T follicular helper cell (primary cell): ENCODE measurements at places on chromosomes 12 and 14.

GRCh38 chr14:95679998-95680735, 6.1 kb upstream of the TCL1B start:
- DNase-seq: no peak

DNA sequence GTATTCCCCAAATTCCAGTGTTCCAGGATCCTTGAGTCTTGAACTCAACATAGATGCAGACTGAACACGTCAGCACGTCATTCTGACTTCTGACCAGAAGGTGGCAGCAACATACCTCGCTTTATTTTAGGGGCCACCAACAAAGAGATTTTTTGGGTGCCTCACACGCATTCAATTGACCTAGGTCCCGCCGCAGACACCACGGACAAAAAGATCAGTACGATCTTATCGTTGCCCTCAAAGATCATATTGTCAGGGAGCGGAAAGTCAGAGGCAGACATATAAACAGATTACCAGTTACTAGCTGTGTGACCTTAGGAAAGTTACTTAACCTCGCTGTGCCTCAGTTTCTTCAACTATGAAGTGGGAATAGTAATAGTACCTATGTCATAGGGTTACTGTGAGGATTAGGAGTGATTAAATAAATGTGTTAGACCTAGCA, 6.5 kb upstream of the PRPH start:
- DNase-seq: peak; percentile 56

- no peak for DNase-seq
These were observed 83.8 kb downstream of the CCER1 start for GRCh38 chr12:90870971-90871725.

GRCh38 chr12:92574051-92574783, 128.6 kb upstream of the PLEKHG7 start:
- no peak for DNase-seq

- no peak for DNase-seq
These were observed 78.4 kb downstream of the SSPN start for GRCh38 chr12:26273811-26274210.

DNA sequence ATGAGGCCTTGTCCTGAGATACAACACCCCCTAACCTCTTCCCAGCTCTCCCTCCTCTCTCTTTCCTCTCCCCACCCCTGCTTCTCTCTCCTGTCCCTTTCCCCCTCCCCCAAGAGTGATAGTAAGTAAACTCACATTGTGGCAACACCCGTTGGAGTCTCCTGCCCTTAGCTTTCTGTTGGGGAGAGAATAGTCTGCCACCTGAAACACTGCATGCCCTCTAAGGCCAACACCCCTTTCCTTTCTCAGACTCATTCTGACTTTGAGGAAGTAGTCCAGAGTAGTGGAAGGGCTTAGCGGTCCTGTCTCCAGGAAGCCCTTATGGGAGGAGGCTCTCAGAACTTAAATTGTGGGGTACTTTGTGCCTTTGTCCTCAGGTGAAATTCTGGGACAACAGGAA, 95.2 kb downstream of the PRKCH start:
- no peak for DNase-seq

DNA sequence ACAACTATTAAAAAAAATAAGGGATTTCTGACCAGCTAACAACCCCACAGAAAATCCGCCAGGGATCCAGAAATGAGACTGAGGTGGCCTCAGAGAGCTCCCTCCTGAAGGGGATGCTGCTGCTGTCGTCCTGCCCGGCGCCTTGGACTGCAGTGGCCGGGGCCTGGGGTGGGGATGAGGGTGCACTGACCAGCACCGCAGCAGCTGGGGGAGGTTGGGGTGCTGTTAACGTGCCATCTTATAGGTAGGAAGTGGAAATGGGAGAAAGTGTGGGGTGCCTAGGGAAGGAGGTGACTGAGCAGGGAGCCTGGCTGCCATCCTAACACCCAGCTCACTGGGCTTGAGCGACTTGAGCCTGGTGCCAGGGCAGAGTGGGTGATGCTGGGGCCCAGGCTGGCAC, 32.0 kb downstream of the DDX11 start:
- DNase-seq: no peak

GRCh38 chr12:88052686-88053085, 23.5 kb upstream of the C12orf50 start:
- DNase-seq: no peak

GRCh38 chr14:97379091-97379531, 581.9 kb downstream of the VRK1 start:
- DNase-seq: no peak

DNA sequence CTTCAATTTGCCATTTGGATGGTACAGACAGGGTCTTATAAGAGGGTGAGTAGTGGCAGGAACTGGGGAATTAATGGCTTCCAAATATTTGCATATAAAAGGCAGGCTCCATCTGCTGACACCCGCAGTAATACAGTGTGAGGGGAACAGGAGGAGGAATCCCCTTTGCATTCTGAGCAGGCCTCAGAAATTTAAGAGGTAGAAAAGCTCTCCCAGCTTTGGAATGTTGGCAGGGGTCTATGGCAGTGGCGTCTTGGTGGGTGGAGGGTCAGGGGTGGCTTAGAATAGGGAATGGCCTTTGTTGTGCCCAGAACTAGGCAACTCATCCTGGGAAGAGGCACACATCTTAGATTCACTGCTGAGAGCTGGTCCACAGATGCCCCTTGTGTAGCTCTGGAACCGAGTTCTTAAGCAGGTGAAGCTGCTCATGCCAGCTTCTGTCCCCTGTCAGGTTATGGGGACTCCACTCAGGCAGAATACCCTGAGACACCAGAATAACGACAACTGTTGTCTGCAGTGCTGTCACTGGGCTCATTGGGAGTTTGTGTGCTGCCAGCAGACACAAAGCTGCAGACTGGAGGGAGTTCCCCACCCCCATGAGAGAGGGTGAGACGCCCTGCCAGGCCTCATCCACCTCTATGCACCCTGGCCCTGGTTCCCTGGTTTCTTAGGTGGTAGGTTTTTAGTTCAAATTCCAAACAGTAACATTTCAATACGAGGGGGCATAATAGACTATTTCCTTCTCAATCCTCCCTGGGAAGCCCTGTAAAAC, 190.2 kb downstream of the MON2 start:
- DNase-seq: no peak

DNA sequence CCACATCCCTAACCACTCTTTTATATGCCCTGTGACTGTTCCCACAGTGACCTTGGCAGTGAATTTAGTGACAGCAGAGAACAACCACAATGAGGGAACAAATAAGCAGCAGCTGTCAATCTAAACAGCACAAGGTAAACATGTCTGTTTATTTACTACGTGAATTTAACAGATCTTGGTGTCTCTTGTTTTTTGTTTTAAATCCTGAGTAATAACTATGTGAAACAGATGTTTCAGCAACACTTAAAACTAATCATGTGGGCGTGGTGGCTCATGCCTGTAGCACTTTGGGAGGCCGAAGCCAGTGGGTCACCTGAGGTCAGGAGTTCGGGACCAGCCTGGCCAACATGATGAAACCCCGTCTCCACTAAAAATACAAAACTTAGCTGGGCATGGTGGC, 17.0 kb upstream of the CFAP54 start:
- no peak for DNase-seq

DNA sequence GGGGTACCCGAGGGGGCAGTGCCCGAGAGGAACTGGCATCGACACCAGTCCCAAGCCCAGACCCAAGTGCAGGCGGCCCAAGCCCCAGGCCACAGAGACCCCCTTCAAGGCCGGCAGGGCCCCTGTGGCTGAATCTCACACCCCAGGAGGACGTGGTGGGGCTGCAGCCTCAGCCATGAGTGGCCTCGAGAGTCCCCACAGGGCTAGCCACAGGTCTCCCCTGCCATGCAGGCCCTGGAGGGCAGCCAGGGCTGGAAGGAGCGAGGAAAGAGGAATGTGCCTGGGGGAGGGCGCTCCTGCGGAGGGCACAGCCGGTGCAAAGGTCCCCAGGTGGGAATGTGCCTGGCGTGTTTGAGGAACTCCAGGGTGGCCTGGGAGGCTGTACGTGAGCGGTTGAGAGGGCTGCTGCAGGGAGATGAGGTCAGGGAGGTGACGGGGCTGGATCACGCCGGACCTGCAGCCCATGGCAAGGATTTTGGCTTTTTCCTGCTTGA, 86.1 kb downstream of the NCOR2 start:
- DNase-seq: no peak

DNA sequence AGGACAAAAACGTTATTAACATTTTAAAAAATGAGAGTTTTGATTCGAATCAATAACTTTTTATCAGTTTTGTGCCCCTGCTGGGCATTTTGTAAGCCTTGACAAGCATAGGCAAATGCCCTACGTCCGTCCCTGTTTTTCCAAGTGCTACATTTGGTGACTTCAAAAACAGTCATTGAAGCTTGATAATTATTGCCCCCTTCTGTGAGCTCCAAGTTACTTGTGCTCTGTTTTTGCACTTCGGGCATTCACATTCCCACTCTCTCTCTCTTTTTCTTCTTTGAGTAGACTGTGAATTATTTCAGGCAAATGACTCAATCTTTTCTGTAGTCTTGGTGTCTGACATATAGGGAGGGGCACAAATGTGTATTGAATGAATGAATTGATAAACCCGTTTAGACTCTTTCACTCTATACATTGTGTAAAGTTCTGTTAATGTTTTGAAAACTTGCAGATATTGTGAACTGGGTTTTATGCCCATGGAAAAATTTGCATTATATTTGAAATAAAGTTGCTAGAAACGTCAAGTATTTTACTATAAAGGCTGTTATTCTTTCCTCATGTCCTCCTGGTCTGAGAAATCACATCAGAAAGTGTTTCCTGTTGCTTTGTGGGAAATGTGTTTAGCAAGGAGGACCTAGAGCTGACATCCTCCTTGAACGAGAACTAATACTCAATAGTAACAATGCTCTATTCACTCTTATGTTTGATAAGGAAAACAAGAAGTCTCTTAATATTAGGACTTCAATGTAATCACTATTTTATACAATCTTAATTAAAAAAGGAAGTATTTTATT, 1.4 kb downstream of the APAF1 start:
- DNase-seq: no peak

DNA sequence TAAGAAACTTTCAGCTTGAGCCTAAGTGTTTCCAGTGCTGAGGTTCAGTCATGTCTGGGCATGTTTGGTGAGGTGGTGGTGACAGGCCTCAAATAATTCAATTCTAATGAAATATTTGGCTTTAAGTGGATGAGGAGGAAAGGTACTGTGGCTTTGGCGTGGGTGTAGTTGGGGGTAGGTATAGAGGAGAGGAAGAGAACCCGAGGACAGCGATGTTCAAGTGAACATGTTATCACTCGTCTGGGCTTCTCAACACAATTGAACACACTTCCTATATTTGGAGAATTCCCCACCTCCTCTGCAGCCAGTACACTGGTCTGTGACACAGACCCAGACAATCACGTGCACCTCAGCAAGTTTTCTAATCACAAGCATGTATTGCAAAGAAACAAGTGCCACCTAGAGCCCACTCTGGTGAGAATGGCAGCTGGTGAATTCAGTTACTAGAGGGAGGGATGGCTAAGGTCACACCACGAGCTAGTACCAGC, 53.0 kb downstream of the IFNG-AS1 start:
- DNase-seq: no peak

DNA sequence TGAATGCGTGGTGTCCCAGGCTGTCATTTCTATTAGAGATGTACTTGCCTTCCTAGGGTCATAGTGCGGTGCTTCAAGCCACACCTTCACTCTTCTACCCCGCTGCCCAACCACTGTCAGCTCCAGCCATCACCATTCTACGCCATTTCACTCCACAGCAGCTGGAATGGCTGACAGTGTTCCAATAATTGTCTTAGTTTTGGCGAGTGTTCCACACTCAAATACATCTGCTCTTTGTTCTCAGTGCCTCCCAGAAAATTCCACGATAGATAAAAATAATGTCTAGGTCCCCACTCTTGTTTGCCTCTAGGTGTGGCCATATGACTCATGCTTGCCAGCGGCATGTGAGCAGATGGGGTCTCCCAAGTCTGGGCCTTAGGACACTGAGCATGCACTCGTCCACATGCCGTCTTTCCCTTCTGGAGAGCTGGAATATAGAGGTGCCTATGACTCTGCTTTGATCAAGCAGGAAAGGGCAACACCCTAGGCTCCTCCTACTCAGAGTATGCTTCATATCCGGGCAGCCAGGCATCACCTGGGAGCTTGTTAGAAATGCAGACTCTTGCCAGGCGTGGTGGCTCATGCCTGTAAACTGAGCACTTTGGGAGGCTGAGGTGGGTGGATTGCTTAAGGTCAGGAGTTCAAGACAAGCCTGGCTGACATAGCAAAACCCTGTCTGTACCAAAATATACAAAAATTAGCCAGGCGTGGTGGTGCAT, 163.0 kb downstream of the BRMS1L start:
- no peak for DNase-seq

GRCh38 chr12:66804563-66804974, 125.7 kb upstream of the GRIP1 start:
- DNase-seq: no peak

GRCh38 chr12:116920939-116921338, 10.2 kb downstream of the FBXW8 start:
- no peak for DNase-seq

GRCh38 chr12:8847435-8847834, 25.0 kb downstream of the A2ML1 start:
- no peak for DNase-seq

DNA sequence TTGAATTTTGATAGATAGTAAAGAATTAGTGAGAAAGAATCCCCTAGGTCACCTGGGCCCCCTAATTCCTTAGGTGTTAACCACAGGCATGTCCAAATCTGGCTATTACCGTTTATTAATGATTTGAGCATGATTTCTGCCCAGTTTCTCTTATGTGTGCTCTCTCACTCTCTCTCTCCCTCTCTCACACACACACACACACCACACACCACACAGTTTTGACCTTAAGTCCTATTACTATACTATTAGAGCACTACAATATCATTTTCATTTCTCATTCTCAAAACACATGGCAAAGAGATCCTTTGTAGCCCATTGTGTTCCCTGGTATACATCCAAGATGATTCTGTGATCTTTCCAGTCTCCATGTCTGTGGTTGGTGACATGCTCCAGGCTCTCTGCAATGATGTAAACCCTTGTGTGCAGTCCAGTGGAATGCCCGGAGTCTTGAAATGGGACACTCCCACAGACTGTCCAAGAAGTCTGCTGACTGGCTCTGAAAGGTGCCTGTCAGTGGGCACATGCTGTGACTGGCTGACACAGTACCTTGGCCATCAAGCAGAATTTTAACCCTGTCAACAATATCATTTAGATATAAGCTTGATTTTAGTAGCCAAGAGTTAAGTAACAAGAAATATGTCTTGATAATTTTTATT, 96.2 kb downstream of the FIGNL2 start:
- DNase-seq: no peak

DNA sequence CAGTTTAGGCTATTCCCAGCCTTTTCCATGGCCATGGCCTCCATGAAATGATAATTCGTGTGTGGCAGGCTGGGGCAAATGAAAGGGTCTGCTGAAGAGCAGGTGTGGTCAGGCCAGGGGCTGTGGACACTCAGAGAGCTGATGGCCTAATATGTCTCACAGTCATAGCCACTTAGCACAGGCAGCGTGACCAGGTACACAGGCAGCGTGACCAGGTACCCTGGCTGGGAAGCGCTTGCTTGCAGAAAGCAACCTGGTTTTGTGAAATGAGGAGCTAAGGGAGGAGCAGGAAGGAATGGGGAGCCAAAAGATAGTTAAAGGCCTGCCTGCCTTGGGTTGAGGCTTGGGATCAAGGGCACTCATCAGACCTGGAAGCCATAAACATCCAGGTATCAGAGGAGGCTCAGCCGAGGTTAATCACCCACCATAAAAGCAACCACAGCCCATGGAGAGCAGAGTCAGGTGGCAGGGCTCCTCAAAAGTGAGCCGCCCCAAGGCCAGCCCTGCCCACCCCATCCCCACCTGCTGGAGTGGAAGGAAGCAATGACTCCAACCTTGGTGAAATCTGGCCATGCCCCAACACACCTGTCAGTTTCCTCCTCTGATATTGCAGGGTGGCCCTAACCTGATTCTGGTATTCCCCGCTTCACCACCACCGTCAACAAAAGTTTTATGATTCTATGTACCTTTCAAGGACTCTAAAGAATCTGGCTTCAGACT, 8.0 kb upstream of the KRT8 start:
- no peak for DNase-seq
